ENCODE measurements at places on chromosomes 16 and 17.
A peak's percentile ranks its signal among the peaks of the same experiment; 100 is the strongest.

DNA sequence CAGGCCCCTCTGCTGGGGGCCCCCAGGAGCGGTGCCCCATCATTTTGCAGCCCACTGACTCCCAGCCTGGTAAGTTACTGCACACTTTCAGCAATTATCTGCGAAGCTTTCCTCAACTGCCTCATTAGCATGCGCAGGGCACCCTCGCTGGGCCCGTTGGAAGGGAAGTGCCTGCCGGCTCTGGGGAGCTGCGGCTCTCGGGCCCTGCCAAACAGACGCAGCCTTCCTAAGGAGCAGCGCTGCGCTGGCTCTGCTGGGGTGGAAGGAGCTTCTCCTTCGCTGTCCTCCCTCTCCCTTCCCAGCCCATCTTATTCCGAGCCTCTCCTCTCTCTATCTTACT, 71.0 kb downstream of the RBBP6 start:
- peak; percentile 29 for DNase-seq

- no peak for DNase-seq
Measured at GRCh38 chr17:29557085-29557738, 9.6 kb downstream of the ABHD15 start.

DNA sequence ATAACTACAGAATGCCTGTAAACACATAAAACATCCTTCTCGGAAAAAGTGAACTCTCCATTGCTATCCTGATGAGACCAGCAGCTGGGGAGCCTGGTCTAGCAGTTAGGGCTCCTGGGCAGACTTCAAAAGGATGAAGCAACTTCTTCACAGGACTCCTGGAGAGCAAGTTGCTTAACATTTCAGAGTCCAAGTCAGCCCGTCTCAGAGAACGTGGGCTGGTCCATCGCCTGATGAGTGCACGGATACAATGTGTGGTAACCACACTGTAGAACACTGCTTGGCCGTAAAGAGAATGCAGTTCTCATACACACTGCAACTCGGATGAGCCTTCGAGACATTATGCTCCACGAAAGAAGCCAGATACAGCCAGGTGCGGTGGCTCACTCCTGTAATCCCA, 52.7 kb downstream of the TMEM235 start:
- DNase-seq = no peak

DNA sequence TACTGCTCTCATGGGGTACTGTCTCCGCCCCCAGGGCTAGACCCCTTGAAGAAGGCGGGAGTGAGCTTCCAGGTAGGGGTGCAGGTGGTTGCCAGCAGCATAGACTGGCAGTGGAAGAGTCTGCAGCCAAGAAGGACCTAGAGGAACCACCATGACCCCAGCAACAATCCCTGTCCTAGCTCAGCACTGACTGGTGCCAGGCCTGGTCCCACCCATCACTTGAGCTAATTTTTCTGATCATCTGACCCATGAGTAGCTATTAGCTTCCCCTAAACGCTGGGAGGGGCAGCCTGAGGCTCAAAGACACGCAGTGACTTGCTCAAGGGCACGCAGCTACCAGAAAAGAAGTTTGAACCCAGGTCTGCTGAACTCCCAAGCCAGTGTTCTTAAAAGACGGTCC, 945 bp downstream of the PRM3 start:
- DNase-seq = no peak

DNA sequence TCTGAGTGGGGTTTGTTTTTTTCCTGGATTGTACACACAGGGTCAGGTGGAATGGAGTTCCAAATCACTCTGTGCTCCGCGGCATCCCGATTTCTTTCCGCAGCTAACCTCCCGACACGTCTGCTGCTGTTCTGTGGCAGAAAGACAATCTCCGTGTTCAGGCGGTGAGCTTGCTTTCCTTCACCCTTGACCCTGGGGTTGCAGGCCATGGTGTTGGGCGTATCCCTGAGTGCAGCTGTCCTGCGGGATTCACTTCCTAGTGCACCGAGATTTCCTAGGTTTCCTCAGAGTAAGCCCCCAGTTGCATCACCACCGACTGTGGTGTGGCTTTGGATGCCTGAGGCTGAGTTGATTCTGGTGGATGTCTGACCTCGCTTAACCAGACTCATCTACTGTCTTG, 7.8 kb upstream of the ARL6IP1 start:
- DNase-seq = no peak

DNA sequence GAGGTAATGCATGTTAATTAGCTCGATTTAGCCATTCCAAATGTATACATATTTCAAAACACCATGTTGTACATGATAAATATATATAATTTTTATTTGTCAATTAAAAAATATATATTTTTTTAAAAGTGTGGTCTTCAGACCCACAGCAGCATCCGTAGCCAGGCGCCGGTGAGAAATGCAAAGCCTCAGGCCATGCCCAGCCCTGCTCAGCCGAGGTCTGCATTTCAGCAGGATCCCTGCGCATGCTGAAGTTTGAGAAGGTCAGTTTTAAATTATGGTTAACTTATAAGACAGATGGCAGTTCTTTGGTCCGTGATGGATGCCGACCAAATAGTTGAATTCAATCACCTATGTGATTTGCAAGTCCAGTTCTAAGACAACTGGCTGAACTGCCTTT, 28.0 kb upstream of the TBX2 start:
- DNase-seq = no peak

DNA sequence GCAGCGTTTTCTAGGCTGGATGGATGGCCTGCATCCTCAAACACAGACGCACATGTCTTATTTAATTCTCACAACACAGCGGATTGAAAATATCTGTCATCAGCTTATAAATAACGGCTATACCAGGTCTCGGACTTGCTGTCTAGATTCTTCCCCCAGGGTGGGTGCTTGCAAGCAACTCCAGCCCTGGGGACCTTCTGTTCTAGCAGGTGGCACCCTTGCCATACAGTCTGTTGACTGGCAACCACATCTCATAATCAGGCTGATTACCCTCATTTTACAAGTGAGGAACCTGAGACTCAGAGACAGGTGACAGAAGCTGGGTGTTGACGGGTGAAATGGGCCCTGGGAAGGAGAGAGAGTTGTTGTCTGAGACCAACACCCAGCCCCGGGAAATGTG, 16.2 kb upstream of the SEZ6 start:
- DNase-seq = no peak

GRCh38 chr17:8441690-8442089, 6.0 kb downstream of the NDEL1 start:
- no peak for DNase-seq

- peak; percentile 84 for DNase-seq
Measured at GRCh38 chr17:65730711-65731169, 169.3 kb upstream of the AXIN2 start.

- no peak for DNase-seq
Measured at GRCh38 chr17:78107457-78107856, 21.1 kb downstream of the TMC6 start.

DNA sequence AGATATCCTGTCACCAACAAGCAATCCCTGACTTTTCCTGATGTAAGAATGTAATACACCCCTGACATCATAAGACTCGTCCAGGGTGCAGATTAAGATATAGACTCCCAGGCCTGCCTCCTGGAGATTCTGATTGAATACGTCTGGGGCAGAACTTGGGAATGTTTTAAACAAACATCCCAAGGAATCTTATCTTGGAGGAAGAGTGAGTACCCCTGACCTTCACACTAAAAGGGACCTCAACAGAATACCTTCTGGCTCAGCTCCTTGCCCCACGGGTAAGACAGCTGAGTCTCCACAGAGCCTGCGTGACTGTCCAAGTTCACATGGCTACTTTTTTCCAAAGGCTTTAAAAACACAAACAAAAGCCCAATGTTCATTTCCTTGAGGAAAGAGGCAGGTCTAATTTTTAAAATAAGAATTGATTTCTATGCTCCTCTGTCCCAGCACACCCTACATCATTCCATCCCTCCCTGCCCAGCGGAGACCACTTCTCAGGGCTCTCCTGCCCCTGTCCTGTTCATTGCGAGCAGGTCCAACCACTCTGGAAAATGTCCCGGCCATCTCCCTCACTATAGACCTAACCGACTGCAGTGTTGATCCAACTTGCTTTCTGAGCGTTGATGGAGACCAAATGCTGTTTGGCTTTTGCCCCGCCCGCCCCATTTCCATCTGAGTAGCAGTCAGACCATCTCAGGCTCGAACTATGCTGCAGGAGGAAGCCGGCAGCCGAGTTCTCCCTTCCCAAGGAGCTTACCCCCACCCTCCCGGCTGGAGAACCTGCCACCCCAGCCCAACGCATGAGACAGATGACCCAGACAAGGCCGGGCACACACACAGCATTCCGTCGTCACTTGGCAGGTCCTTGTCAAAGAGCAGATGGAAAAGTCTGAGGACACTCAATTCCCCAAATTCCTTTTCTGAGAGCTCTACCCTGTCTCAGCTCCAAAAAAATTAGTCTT, 44.1 kb upstream of the MYH10 start:
- peak; percentile 95 for DNase-seq

- no peak for DNase-seq
Measured at GRCh38 chr17:40833882-40834281, 11.5 kb upstream of the KRT10 start.

DNA sequence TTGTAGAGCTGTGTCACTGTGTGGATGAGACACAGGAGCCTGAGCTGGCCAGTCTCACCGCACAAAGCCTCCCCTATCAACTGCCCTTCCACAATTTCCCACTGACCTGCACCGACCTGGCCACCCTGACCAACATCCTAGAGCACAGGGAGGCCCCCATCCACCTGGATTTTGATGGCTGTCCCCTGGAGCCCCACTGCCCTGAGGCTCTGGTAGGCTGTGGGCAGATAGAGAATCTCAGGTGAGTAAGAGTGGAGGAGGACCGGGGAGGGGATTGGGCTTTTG, 37.4 kb downstream of the NLRC5 start:
- DNase-seq = no peak

DNA sequence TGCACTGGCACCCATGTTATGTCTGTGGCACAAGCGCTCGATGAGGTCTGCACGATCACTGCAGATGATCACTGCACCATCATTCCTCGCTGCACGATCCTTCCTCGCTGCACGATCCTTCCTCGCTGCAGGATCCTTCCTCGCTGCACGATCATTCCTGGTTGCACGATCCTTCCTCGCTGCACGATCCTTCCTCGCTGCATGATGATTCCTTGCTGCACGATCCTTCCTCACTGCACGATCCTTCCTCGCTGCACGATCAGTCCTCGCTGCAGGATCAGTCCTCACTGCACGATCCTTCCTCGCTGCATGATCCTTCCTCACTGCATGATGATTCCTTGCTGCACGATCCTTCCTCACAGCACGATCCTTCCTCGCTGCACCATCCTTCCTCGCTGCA, 29.3 kb downstream of the METRNL start:
- DNase-seq = no peak

DNA sequence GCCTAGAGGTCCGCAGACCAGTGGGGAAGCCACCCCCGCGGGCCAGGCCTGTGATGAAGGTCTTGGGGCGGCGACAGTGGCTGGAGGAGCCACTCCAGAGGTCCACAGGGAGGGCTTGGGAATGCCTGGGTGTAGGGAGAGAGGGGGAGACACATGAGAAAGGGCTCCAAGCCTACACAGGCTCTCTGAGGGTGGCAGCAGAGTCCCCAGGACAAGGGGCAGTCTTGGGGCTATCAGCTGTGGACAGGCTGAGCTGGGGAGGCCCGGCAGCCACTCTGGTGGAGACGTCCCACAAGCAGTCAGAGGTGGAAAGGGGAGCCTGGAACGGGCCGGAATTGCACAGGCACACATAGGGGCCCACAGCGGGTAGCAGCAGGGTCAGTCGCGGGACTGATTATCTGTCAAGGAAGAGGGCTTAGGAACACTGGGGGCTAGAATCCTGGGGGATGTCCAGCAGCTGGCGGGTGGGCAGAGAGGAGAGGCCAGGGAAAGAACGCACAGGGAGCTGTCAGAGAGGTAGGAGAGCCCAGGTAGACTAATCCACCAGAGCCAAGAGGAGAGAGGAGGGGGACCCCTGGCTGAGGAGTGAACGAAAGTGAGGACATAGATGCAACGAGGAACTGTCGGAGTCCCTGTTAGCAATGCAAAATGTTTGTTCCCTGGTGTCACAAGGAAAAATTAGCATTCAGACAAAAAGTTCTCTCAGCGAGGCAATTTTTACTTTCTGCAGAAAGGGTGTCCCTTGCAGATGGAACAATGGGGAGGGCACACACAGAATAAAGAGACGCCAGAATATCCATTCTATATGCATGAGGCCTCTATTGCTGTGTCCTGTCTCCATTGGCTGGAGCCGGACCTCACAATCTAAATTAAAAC, 93.9 kb upstream of the DNAH17 start:
- no peak for DNase-seq

- no peak for DNase-seq
Measured at GRCh38 chr16:61887903-61888302, 148.3 kb downstream of the CDH8 start.

- no peak for DNase-seq
Measured at GRCh38 chr17:17241656-17242055, 4.7 kb upstream of the FLCN start.

- no peak for DNase-seq
Measured at GRCh38 chr17:13593021-13593751, 8.5 kb downstream of the HS3ST3A1 start.

DNA sequence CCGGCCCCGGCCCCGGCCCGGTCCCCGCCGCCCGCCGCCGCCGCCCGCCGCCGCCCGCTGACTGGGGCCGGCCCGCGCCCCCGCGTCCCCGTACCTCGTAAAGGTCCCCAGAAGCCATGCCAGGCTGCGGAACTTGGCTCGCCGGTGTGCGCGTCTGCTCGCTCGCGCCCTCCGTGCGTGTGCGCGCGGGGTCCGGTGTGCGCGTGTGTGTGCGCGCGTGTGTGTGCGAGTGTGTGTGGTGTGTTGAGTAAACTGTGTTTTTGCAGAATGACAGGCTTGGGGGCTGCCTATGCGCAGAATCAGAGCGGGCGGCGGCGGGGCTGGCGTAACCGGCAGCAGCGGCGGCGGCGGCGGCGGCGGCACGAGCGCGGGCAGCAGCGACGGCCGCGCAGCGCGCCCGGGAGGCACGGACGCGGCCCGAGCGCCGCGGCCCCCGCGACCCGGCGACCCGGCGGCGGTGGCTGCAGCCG, 307 bp downstream of the CDYL2 start:
- DNase-seq = peak; percentile 74

DNA sequence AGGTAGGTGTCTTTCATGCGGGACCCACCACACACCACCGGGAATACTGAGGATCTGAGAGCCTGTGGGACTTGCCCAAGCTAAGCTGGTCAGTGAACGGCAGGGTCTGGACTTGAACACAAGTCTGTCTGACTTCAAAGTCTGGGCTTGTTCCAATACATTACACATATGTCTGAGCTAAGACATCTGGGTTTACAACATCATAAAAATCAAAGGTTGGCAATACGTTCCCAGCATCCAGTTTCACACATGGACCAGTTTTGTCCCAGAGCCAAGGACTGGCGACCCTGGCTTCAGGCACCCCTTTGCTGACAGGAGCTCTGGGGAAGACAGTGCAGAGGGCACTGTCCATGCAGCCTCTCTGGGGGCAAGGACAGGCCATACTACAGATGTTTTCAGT, 27.9 kb upstream of the AXIN2 start:
- DNase-seq = no peak

Data from lung (tissue), 17 donors.